ENCODE measurements at places on chromosomes 5 and 9. TPM values are rescaled to one million over a fixed set of nuclear protein-coding genes. Genes with fewer than 3 reads are reported as not detected.

Gene PCDHGB5
- total RNA-seq, result 21.4 TPM

Gene OBP2B
- total RNA-seq, result not detected

Gene HAVCR2
- total RNA-seq, result under 0.01 TPM

Gene ANGPTL2
- 5.9 TPM for total RNA-seq

Gene BAAT
- total RNA-seq, result 0.19 TPM

Gene IL4
- total RNA-seq, result not detected

Gene TXNDC8
- not detected for total RNA-seq

Gene CCNJL
- total RNA-seq, result 0.85 TPM
